ENCODE measurements at places on chromosomes 4 and X.

DNA sequence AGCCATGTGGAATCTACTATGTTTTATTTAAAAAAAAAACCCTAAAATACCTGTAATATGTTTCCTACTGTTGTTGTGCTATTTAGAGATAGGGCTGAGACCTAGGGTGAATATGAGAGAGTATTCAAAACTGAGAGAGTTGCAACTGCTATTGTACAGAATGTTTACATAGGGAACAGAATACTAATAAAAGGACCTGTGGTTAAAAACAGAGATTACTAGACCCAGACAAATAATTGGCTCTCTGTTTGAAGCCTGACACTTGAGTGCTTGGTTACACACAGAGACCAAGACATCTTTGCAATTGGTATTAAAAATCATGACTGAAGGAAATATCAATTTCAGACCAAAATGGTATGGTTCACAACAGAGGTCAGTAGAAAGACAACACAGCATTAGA is 278.9 kb upstream of the GIMD1 start:
- no peak for DNase-seq

GRCh38 chr4:23887989-23888388 is 1.9 kb downstream of the PPARGC1A start:
- no peak for DNase-seq

DNA sequence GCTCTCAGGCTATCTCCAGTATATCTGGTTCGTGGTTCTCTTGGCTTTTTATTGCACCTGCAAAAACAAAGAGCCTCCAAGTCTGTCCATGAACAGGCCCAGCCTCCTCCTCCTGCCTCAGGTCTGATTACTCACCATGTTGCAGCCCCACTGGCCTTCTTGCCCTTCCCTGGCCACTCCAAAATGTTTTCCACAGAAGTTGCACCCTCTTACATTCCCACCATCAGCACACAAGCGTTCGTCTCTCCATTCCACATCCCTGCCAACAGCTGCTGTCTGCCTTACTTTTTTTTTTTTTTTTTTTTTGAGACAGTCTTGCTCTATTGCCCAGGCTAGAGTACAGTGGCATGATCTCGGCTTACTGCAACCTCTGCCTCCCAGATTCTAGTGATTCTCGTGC is 86.7 kb downstream of the RFC1 start:
- no peak for DNase-seq

DNA sequence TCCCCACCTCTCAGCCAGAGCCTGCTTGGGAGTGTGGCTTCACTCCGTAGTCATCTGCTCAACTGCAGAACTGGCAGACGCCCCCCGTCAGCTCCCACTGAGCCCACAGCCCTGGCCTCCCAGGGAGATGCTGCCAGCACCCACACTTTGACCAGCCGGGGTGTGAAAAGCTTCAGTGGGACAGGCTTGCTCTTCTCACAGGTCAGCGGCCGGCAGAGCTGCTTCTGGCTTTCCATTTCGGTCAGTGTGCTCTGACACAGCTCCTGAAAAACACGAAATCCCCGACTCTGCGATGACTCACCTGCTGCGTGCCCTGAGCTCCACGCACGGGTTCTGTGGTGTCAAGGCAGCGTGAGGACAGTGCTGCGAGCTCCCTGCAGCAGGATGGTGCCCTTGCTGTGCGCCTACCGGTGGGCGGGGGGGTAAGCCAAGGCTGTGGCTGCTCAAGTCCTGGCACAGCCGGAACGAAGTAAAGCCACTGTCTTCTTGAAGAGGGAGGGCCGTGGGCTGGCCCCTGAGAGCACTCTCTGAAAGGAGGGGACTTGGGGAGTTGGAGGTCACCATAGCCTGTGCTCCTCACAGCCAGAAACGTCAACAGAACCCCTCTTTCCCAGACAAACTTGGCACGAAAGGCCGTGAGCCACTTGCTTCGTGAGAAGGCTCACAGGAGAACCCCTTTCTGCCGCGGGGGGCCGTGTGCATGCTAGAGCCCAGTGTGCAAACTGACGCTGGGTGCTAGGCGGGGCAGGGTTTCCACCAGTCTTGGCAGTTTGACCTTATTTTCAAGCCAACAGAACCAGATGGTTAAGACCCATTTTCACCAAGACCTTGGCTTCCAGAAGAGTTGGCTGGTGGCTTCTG is 23.6 kb downstream of the NOP14 start:
- DNase-seq, result no peak

DNA sequence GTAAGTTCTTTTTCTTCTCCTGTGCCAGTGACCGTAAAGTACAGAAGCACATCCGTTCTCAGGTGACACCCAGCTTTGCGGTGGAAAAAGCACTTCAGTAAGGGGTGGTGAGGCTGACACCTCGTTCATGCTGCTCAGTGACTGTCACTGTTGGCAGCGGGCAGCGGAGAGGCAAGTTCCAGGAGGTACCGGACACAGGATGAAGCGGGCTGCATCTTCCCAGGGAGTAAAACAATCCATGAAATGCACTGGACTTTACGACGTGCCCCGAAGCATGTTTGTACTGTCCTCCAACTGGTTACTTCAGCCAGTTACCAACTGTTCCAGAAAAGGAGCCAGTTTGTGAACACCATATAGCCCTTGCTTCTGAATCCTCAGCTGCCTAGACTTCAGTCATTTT is 110.7 kb downstream of the ZNF827 start:
- no peak for DNase-seq

DNA sequence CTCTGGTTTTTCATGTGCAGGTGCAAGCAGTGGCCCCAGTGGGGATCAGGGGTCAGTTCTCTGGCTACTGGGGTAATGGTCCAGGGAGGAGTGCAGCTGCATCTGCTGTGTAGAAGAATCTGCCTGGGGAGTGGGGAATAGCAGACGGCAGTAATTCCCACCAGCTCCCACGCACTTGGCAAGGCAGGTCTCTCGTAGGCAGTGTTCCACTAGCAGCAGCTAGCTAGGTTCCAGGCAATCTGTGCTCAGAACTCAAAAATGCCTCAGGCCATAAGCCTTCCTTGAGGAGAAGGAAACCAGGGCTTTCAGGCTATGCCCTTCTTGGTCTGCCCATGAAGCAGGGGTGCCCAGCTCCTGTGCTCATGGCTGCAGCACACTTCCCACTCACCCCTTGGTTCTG is 38.8 kb downstream of the DCLK2 start:
- no peak for DNase-seq

GRCh38 chrX:39397561-39398199 is 596.4 kb downstream of the MID1IP1 start:
- DNase-seq, result no peak

GRCh38 chr4:179097741-179098140 is 1655.5 kb upstream of the AGA start:
- no peak for DNase-seq

- DNase-seq, result no peak
These were observed 804 bp upstream of the GC start for GRCh38 chr4:71784569-71785197.

DNA sequence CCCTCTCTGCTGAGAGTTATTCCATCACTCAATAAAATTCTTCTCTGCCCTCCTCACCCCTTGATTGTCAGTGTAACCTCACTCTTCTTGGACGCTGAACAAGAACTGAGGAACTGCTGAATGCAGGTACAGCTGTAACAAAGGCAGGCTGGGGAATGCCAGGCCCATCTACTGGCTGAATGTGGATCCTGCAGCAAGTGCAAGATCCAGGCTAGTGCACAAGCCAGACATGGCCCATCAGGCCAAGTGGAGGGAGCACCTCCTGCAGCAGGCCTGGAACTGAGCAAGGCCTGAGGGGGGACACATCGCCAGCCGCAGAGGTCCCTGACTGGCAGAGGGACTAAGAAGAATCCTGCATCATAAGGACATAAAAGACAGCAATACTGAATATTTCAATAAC is 411.8 kb upstream of the PCDH10 start:
- DNase-seq, result no peak

DNA sequence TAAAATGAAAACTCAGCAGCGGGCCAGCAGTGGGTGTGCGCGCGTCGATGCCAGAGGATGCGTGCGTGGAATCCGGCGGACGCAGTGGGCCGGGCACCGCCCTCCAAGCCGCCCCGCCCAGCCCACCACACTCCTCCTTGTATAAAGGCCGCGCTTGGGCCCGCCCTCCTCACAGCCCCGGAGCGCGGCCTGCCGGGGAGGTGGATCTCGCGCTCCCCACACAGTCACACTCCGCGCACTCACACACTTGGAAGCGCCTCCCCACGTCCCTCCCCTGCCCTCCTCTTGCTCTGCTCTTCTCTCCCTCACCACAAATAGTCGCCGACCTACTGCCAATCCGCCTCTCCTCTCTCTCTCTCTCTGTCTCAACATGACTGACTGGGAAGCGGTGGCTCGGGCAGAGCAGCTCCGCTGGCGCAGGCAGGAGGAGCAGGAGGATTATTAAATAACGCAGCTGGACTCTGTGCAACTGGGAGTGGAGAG is at the start of gene CCSER1:
Gene CCSER1, plus strand, starts transcription at position 172 of the 483 bp plus-strand sequence.
- DNase-seq, result peak; percentile 65

DNA sequence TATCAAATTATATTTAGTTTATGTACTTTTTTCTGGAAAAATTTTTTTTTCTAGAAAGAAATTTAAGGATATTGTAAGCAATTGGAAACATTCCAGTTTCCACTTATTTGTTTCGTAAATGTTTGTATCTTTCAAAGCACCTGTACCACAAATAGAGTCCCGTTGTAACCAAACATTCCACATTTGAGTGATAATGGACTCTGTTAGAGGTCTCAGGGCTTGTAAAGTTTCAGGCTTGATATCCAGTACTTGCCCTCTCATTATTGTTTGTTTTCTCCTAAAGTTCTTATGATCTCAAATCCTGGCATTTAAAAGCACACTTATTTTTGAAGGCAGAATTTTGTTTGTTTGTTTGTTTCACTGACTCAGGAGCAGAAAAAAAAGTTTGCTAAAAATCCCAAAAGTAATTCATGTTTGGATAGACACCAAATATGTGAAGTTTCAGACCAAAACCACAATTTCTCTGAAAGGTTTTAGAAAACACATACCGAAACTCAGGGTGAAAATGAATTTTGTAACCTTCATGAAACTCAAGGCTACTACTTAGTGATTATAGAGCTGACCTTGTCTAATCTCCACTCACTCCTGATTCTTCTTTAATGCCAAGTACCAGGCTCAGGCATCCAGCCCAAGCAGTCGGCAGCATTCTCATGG is 5.7 kb upstream of the TMEM192 start:
- no peak for DNase-seq

DNA sequence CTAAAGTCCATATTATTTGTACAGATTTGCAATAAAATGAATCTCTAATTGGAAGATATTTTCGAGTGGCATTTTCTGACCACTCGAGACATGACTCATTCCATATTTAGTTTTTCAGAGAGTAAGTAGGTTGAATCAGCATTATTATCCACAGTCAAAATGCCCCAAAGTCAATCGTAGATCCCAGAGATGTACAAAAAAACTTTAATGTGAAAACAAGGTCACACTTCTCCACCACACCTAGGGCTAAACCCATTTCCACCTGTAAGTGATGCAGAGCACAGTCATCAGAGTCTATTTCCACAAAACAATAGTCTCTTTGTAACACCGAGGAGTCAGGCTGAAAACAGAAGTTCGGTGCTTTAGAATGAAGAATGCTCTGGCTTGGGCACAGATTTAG is 117.1 kb upstream of the TENM3 start:
- DNase-seq, result no peak

DNA sequence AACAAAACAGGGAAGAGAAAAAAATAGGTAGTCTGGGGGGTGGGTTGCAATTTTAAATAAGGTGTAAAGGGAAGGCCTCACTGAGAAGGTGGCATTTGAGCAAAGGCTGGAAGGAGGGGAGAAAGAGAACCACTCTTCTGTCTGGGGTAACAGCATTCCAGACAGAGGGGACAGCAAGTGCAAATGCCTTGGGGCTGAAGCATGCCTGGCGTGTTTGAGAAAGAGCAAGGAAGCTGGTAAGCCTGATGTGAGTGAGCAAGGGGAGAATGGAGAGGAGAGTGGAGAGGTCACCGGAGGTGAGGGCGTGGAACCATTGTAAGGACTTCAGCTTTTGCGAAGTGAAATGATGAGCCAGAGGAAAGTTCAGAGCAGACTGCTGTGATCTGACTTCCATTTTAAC is 19.7 kb upstream of the DOCK11 start:
- no peak for DNase-seq

GRCh38 chr4:177579649-177580048 is 137.4 kb upstream of the AGA start:
- no peak for DNase-seq

GRCh38 chr4:55947254-55947882 is 1.4 kb upstream of the CEP135 start:
- DNase-seq, result peak; percentile 13

GRCh38 chr4:92646826-92647225 is 343.1 kb downstream of the GRID2 start:
- DNase-seq, result no peak

GRCh38 chr4:1571165-1572009 is 112.7 kb downstream of the FAM53A start:
- DNase-seq, result no peak

GRCh38 chr4:88793475-88793874 is 95.8 kb upstream of the NAP1L5 start:
- no peak for DNase-seq

DNA sequence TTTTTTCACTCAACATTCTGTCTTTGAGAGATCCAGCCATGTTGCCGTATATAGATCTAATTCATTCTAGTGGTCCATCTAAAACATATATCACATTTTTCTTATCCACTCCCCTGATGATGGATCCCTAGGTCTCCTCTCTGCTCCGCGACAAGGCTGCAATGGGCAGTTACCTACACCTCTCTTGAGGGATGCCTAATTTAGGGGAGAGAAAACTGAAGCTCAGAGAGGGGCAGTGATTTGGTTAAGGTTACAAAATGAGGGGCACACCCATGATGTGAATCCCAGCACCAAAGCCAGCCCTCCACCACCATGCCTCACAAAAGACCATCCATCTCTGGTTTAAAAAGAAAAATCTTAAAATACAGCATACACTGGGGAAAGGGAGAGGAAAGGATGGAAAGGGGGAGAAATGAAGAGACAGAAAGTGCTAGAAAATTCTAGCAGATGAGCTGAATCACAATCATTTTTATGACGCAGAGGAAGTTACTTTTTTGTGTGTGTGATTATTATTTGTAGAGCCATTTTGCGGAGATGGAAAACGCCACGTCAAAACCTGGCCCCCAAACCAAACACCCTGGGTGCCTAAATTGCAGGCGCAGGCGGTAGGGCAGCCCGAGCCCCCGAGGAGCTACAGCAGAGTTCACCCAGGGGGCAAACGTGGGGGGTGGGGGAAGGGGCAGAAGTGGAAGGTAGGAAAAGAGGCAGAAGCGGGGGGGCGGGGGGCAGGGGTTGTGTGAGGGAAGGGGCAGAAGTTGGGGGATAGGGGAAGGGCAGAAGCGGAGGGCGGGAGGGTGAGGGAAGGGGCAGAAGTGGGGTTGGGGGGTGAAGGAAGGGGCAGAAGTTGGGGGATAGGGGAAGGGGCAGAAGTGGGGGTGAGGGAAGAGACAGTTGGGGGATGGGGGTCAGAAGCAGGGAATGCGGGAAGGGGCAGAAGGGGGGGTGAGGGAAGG is 1.3 kb upstream of the TSPYL2 start:
- DNase-seq, result no peak

- no peak for DNase-seq
These were observed 69.8 kb upstream of the RAI2 start for GRCh38 chrX:17930850-17931249.

DNA sequence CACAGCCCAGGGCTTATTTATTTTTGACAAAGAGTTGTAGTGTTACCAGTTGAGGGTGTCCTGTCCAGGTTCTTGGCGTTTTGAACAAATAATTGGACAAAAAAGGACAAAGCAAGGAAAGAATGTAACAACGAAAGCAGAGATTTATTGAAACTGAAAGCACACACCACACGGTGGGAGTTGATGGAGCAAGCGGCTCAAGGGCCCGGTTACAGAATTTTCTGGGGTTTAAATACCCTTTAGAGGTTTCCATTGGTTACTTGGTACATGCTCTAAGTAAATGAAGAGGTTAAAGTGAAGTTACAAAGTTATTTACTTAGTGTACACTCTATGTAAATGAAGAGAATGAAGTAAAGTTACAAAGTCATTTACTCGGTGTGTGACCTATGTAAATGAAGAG is 27.8 kb upstream of the OPHN1 start:
- no peak for DNase-seq

Data from stimulated activated CD4-positive, alpha-beta T cell treated with anti-CD3 and anti-CD28 coated beads, Interleukin-15, amount 100 ng/mL, for 24 hours (primary cell).